T-helper 2 cell treated with Interferon-gamma antibody and Interleukin-4, amounts not matched to agents 5 μg/mL and 100 μg/mL, for 36 hours (primary cell): ENCODE measurements at places on chromosomes 2 and 18.

DNA sequence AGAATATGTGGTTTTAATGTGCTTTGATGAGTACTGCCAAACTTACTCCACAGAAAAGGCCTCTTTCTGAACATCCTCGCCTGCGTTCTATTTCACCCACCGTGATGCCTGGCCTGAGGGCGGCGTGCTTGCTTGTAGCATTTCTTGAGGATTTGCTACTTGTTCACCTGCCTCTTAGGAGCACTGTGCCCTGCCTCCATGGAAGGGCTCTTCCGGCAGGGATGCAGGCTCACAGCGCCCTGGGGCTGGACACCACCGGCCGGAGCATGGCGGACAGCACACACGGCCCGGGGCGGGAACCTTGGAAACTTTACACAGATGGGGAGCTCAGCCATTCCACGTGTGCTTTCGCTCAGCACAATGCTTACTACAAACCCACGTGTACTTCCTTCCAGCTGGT, 37.1 kb downstream of the ANO7 start:
- DNase-seq, result no peak

DNA sequence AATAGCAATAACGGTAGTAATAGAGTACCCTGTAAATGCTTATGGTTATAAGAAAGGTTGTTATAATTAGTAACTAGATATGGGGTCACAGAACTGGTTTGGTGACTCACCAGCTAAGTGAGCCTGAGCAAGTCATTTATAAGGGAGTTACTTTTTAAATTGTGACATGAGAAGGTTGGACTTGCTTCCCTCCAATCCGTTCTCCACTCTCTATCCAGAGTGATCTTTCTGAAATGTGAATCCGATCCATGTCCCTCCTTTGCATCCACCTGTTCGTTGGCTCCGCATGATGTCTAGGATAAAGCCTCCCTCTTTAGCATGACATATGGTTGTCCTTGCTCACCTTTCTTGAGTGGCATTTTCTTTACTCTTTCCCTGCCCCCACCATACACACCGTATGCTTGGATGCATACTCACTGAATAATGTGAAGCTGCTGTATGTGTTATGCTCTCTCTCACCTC, 83.1 kb downstream of the CDC42EP3 start:
- no peak for DNase-seq

DNA sequence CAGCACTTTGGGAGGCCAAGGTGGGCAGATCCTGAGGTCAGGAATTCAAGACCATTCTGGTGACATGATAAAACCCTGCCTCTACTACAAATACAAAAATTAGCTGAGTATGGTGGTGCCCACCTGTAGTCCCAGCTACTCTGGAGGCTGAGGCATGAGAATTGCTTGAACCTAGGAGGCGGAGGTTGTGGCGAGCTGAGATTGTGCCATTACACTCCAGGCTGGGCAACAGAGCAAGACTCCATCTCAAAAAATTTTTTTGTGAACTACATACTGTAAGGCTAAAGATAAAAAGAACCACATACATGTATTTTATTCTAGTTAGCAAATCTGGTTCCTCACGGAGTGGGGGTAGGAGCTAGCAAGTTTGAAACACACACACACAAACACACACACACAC, 45.1 kb downstream of the RAB10 start:
- no peak for DNase-seq

GRCh38 chr2:172328103-172328841, 99.1 kb upstream of the ITGA6 start:
- DNase-seq, result no peak

GRCh38 chr2:211875488-211875887, 663.1 kb downstream of the ERBB4 start:
- DNase-seq, result no peak

GRCh38 chr18:63317982-63318888, 1.3 kb downstream of the BCL2 start:
- DNase-seq, result peak; percentile 83

DNA sequence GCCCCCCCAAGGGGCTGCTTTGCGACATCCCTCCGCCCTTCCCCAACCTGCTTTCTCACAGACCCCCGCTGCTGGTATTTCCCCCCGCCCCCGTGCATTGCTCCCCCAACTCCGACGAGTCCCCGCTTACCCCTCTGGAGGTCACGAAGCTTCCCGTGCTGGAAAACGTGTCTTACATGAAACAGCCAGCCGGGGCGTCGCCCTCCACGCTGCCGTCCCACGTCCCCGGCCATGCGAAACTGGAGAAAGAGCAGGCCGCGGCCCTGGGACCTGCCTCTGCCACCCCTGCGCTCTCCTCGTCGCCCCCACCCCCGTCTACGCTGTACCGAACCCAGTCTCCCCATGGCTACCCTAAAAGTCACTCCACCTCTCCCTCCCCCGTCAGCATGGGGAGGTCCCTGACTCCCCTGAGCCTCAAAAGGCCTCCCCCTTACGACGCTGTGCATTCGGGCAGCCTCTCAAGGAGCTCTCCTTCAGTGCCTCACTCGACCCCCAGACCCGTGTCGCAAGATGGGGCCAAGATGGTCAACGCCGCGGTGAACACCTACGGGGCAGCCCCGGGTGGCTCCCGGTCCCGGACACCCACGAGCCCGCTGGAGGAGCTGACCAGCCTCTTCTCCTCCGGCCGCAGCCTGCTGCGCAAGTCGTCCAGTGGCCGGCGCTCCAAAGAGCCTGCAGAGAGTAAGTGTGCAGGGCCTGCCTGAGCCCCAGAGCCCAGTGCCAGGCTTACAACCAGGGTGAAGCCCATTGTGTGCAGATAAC, 183.0 kb downstream of the NYAP2 start:
- no peak for DNase-seq
